ENCODE measurements at places on chromosomes 1 and 21.

- no peak for DNase-seq
Observed at GRCh38 chr21:38664841-38665240, 140.9 kb upstream of the ETS2 start.

- DNase-seq, result peak; percentile 18
Observed at GRCh38 chr1:209318181-209319056, 265.1 kb upstream of the CAMK1G start.

GRCh38 chr1:220974431-220974830 is 95.2 kb downstream of the HLX start:
- DNase-seq, result no peak

DNA sequence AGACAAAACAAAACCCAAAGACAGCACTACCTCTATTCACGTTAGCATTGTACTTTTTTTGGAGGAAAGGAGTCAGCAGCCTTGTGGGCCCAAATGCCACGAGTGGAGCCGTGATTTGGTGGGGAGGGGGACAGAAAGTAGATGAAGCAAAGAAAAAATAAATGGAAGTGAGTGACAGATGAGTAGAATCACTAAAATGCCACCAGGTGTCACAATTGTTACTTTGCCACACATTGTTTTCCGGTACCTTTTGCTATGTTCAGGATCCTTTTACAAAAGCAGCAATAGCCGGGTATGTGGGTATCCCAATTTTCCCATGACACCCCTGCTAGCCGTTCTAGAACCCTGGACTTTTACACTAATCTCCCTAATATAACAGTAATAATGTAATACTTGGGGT is 85.0 kb upstream of the AK4 start:
- DNase-seq, result no peak

DNA sequence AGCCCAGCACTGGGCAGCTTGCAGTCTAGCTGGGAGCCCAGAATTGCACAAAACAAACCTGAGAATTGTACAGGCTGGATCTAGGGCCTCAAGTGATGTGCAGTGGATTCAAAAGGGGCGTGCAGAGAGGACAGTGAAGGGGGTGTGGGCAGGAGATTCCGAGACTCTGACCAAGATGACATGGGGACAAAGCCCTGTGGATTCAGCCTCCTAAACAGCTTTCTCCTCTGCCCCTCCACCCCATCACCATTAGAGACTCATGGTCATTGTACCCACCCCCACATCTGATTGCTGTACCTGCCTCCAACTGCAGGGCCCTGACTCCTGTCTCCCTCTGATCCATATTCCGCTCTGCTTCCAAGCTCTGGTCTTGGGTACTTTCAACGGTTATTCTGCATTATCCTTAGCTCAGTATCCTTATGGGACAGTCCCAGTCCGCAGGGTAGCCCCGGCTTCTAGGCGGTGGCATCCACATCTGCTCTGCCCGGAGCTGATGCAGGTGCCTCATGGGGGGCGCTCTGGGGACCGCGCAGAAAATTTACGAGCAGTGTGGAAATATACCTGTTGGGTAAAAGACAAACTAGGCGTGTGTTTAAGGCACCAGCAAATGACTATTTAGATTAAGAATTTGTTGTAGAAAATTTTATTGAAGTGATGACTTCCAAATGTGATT is 1.7 kb upstream of the BMP8A start:
- DNase-seq, result no peak

- DNase-seq, result peak; percentile 35
Observed at GRCh38 chr1:186626356-186626932, 53.8 kb downstream of the PTGS2 start.

GRCh38 chr1:40404670-40405462 is 31.3 kb downstream of the SMAP2 start:
- DNase-seq, result peak; percentile 85

DNA sequence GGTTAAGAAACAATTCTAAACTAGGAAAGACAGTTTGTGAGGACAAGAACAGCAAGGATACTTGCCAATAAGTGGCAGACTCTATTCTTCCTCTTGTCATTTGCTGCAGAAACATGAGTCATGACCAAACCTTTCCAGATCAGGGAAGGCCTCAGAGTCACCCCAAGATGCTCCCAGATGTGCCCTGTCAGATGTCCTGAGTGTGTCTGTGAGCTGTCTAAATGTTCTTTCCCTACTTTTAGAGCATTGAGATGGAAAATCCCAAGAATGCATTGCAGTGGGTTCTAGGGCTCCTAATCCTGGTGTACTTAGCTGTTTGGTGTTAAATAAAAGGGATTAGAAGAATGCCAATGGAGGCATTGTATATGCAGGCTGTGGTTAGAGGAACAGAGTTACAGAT is 57.5 kb upstream of the KIAA0040 start:
- no peak for DNase-seq

GRCh38 chr1:68231627-68232288 is 565 bp downstream of the WLS start:
- peak; percentile 80 for DNase-seq

DNA sequence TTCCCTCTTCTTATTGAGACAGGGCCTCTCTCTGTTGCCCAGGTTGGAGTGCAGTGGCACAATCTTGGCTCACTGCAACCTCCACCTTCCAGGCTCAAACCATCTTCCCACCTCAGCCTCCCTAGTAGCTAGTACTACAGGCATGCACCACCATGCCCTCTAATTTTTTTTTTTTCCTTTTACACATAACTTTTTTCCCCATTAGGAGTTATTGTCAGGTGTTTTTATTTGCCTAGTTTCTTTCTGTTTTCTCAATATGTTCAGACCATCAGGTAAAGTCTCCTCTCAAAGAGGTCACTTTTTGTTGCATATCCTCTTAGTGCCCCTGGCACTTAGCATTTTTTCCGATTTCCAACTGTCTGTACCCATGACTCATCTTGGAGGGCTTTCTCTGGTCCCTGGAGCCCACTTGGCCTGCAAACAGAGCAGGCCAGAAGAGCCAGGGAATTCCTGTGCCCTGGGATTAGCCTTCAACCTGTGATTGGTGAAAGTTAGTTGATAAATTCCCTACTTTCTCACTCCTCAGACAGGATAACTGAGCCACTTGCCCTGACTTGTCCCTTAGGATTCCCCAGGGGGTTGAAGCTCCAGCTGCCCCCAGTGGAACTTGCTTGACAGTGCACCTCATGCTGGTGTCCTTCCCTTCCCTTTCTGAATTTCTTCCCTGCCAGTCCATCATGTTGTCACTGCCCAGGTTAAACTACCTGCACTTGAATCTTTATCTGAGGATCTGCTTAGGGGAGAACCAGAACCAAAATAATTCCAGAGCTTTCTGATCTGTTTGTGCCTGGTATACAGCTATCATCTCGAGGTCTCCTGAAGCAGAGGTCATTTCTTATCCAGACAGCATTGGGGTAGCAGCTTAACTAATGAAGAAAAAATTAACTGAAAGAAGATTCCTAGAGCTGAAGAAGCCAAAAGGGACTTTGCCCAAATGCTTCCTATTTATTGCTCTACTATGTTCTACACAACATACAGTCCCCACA is 2.4 kb downstream of the NTPCR start:
- peak; percentile 45 for DNase-seq

- DNase-seq, result peak; percentile 84
Observed at GRCh38 chr1:111406321-111406768, 21.2 kb downstream of the OVGP1 start.

GRCh38 chr1:235127203-235127602 is 1.4 kb downstream of the TOMM20 start:
- peak; percentile 20 for DNase-seq

GRCh38 chr1:208083016-208083714 is 161.0 kb downstream of the PLXNA2 start:
- no peak for DNase-seq

DNA sequence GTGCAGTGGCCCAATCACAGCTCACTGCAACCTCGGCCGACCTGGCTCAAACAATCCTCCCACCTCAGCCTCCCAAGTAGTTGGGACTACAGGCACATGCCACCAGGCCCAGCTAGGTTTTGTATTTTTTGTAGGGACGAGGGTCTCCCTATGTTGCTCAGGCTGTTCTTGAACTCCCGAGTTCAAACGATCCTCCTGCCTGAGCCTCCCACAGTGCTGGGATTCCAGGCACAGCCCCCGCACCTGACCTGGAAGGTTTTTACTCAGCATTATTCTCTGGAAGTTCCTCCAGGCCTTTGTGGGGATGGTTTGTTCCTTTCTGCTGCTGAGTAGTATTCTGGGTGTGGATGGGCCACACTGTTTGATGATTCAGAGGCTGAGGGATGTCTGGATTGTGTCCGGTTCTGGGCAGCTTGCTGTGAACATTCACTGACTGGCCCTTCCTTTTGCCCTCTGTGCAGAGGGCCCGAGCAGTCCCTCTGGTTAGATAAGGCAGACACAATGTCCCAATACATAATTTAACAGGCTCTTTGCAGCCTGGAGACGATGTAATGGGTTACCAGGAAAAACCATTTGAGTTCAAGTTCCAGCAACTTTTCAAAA is 6.0 kb upstream of the TRAPPC10 start:
- DNase-seq, result peak; percentile 95
